Stimulated activated naive CD4-positive, alpha-beta T cell treated with Interleukin-2 at 50 U/mL for 16 hours (primary cell): ENCODE measurements at places on chromosomes 13 and 19.

DNA sequence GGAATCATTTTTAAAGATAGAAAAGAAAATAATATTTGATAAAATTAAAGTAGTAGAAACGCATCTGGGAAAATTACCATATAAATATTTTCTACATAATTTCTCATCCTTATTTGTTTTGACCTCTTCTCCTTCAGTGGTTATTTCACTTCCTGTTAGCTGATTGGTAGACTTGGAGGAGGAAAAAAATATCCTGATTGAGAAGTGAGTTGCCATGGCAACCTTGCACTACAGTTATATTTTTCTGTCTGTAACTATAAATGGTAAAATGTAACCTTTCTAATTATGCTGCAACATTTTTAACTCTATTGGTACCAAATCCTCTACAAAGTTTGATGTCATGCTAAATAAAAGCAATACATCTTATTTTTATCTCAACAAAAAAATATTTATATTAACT lies 45.2 kb downstream of the SCEL start:
- DNase-seq: no peak

- no peak for DNase-seq
Observed at GRCh38 chr19:50759886-50760285, 10.4 kb upstream of the GPR32 start.

DNA sequence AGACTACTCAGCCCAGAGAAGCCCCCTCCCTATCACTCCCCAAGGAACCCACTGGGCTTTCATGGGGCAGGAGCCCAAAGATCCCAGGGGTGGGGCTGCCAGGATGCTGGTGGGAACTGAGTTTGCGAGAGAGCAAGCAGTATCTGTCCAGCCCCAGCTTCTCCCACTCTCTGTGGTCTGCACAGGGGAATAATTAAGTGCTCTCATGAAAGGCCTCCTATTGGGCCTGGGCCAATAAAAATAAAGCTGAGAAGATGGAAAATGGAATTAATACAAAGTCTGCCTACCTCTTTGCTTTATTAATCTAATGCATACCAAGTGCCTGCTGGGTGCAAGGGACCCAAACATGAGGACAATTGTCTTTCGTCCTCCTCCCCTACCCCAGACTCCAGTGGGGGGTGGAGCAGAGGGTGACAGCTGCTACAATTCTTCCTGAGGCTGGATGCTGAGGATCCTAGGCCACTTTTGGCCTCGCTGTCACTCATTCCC lies 5.4 kb downstream of the DDX39A start:
- no peak for DNase-seq

- no peak for DNase-seq
Observed at GRCh38 chr19:35271546-35271945, 2.8 kb downstream of the USF2 start.

GRCh38 chr13:80340651-80341100 lies 250 bp downstream of the SPRY2 start:
- DNase-seq: no peak
